ENCODE measurements at places on chromosomes 6 and 20.

- no peak for DNase-seq
Measured at GRCh38 chr6:109088995-109089394, 5.7 kb downstream of the SESN1 start.

DNA sequence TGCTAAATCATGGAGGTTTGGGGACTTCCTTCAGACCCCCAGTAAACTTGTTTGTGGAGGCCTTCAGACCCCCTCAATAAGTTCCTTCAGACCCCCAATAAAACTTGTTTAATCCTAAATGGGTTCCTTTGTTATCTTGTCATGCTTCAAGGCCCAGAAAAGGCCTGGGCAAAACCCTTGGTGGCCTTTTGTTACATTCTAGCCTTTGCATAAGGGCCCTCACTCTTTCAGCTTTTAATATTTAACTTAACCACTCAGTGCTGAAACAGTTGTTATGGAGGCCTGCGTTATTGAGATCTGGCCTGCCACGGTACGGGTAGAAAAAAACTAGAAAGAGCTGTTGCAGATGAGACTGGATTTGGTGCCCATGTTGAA, 4.3 kb upstream of the DYNLRB1 start:
- DNase-seq: no peak

DNA sequence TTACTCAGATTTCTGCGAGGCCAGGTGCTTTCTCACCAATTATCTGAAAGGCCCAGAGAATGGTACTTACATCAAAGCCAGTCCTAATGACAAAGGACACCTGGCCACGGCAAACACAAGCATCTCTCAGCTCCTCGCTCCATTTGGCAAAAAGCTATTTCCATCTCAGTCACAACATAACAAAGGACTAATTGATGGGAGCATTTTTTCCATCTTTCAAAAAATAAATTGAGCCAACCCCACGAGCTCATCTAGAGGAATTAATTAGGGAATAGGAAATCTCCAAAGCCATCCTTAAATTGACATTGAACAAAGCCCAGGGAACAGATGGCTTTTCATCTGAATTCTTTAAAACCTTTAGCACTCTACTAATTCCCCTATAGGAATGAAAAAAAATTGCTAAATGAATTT, 236.7 kb downstream of the HAO1 start:
- no peak for DNase-seq

- DNase-seq: no peak
Measured at GRCh38 chr6:118249680-118250079, 298.4 kb upstream of the PLN start.

DNA sequence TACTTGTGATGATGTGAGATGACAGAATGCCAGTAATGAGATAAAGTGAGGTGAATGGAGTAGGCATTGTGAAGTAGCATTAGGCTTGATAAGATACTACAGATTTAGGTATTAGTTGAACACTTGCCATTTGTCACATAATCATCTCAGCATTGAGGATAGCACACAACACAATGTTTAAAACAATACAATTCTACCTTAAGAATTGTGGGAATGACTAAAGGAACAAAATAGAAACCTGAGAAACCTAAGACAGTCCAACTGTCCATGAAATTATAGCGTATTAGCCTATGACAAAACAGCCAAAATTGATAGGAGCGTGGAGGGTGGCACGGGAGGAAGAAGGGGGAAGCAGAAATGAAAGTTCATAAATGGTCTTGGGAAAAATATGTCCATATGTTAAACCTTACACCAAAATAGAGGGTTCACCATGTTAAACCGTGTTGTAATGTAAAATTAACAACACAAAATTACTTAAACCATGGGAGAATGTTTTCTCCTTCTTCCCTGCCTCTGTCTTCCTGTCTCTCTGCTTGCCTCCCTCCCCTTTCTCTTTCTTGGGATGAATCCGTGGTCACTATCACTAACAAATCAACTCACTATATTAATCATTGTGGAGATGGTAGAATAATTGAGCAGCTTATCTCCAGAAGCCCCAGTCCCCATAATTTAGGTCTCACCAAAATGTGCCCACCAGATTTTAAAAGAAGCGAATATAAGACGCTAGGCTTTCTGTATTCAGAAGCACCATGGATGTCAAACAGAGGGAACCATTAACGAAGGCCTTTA, 33.0 kb upstream of the HFE start:
- no peak for DNase-seq

- DNase-seq: no peak
Measured at GRCh38 chr20:28562510-28562898, 2695.0 kb upstream of the DEFB115 start.

- DNase-seq: no peak
Measured at GRCh38 chr6:47440719-47441118, 36.9 kb upstream of the CD2AP start.

DNA sequence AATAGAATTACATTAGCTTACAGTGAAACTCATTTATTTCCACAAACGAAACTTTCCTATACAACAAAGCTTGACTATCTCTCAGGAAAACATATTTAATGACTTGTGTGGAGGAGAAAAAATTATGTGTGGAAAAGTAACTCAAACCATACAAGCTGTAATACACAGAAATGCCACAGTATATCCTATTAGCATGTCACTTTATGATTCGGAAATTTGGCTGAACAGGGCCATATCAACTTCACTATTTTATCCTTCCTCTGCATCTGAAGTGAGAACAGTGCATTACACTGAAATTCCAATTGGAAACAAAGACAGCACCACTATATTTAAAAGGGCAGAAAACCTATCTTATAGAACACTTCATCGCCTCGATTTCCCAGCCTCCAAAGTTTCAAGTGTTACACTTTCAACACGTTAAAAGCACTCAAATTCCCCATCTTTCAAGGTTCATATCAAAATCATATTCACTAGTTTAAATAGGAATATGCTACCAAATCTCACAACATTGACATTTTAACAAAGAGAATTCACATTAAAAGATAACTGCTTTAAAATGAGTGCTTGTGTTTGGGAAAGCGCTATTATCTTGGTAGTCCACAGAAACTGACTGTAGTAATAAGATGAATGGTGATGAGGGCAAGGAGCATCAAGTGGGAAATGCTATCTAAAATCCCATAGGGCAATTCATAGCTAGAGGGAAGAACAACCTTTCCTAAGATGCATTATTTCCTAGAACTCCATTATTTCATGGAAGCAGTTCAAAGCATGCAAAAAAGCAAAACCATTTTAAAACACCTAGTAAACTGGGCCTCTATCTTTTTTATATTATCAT, 1.8 kb downstream of the REV3L start:
- no peak for DNase-seq

- DNase-seq: no peak
Measured at GRCh38 chr6:119830494-119831295, 481.1 kb upstream of the MAN1A1 start.

- no peak for DNase-seq
Measured at GRCh38 chr20:49699200-49699992, 14.3 kb downstream of the B4GALT5 start.

DNA sequence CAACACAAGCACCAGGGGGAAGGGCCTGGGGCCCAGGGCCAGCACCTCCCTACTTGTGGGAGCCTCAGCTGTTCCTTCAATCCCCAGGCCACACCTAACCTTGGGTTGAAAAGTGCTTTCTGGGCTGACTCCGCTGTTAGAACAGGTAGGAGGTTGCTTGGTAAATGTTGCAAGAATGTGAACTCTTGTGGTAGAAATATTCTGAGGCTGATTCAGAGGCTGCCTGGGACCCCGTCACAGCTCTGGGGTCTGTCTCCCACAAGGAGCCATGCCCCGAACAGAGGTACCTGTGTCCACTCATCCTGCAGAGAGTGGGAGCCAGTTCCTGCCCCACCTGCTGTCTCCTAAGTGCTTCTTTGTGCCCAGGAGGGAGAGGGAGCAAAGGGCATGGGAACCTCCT, 14.4 kb upstream of the MAS1L start:
- no peak for DNase-seq

- no peak for DNase-seq
Measured at GRCh38 chr6:141439513-141439912, 693.2 kb upstream of the GJE1 start.

DNA sequence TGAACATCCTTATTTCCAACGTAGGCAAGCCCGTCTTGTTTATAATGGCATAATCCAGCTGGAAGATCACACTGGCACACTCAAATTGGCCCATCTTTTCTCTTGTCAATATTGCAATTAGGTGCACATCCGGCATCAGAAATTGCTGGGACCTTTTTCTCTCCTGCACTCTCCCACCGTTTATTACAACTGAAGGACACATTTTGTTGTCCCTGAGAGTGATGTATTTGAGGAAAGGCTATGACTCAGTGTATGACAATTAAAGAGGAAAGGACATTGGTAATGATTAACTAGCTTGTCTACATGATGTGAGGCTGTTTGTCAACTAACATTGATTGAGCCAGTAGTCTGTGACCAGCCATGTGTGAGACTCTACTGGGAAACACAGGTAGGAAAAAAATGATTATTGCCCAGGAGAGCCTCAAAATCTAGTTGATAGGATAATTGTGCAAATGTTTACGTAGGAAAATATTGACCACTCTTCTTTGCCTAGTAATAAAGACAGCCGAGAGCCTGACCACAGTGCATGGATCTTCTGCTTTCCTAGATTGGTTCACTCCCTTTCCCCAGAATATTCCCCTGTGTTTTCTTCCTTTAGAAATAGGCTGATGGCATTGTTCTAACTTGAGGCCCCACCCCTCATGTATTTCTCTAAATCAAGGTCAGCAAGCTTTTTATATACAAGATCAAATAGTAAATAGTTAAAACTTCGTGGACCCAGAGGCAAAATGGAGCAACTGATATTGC, 230.0 kb upstream of the BTBD3 start:
- no peak for DNase-seq

GRCh38 chr6:135087403-135087802, 32.8 kb upstream of the HBS1L start:
- DNase-seq: no peak

GRCh38 chr6:2162079-2162445, 83.3 kb downstream of the GMDS start:
- DNase-seq: no peak

GRCh38 chr6:94052749-94053148, 633.4 kb upstream of the EPHA7 start:
- DNase-seq: no peak

DNA sequence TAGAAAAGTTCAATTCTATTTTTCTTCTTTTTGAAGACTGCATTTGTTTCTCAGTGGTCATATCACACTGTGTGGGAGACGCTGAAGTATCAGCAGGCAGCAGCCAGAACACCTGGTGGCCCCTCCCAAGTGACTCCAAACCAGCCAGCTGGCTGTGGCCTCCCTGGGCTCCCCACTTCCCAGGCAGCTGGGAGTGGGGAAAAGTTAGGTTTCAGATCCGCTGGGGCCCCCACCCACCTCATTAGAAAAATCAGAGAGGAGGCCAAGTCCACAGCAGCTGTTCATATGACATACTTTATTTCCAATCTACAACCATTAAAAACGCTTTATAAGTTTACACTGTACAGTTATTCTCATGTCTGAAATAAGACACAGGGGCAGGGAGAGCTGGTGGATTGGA, 3.6 kb upstream of the DSN1 start:
- no peak for DNase-seq
